IMR-90 (cell line): ENCODE measurements at places on chromosomes 5 and 9. TPM values are rescaled to one million over a fixed set of nuclear protein-coding genes. Genes with fewer than 3 reads are reported as not detected.
A peak's percentile ranks its signal among the peaks of the same experiment; 100 is the strongest.

GRCh38 chr9:4276856-4277255 is 23.0 kb downstream of the GLIS3 start:
- no peak for DNase-seq

DNA sequence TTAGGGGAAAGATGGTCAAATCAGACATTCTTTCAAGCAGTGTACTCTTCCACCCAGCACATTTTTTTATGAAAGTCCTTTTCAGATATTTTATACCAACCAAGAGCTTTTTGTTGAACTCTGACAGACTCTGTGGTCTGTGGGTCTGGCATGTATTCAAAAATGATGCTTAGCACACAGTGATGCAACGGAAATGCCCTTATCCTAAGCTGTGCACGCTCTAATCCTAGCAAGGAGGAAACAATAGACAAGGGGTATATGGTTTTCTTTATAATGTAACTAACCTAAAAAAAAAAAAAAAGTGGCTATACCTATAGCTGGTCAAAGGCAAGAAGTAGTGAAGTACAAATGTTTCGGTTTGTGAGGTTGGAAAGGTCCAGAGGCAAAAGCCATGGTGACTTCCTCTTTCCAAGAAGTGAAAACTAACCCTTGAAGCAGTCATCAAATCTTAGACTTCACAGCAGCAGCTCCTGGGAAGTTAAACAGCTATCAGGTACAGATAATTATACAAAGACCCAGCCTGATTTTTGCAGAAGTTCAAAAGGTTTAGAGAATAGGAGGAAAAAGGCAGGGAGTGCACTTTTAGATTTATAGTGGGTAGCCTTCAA is 82.5 kb downstream of the SEMA6A start:
- peak; percentile 89 for DNase-seq

DNA sequence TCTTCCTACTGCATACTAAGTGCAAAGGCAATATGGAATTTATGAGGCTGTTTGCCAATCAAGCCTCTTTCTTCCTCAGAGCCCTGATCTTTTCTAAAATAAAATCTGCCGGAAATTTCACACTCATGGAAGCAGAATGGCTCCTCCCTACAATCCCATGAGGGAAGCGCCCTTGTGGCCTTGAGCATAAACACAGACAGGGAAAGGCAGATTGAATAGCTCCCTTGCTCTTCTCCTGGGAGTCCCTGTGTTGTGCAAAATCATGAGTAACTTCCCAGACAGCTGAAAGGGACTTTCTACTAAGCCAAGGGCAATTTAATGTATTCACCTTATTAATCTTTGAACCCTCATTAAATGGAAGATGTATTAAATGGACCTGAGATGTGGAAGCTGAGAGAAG is 226.1 kb upstream of the PIK3R1 start:
- DNase-seq, result peak; percentile 50

DNA sequence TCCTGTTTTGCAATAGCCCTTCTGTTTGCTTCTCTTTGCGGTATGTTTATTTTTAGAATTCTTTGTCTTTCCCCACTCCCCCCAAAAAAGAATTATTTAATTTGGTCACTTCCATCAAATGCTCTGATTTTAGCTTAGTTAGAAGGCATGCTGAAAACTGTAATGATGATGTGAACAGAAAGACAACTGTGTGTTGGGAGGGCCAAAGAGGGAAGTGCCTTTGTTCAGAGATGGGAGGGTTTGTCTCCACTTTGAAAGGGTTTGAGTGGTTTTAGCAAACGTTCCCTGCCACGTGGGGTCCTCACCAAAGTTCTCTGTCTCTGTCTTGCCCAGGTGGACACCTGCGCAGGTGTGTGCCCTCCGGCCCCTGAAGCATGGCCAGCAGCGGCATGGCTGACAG is 41.9 kb downstream of the SYK start:
- no peak for DNase-seq

DNA sequence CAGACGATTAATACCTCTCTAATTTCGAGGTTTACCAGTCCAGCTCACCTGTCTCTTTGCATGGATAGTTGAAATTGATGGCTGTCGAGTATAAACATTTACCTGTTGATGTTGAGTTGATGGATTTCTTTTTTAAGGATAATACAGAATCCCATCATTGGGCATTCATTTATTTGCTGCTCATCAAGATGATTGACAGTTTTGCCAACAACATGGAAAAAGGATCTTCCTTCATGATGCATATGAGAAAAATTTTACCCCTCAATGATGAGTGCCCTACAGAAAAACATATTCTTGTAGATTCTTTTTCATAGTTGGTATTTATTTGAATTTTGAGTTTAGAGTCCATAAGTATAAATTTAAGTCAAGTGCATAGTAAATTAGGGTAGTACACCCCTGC is 59.2 kb downstream of the ZCCHC7 start:
- DNase-seq, result no peak

GRCh38 chr5:129063483-129064113 is 31.0 kb upstream of the ISOC1 start:
- DNase-seq, result no peak

DNA sequence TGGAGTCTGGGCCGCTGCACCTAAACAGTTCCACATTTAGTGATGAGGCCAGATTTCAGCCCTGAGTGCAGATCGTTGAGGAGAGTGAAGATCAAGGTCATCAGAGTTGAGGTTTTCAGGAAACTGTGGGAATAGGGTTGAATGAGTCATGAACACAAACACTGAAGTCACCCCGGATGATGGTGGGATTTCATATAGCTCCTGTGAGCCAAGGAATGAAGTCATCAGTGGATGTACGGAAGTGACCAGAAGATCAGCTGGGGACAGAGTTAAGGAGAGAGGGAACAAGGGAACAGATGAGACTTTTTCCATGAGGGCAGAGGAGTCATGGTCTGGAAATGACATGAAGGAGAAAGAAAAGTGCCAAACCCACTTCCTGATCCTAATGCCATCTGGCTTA is 36.5 kb downstream of the PALM2AKAP2 start:
- peak; percentile 100 for DNase-seq

GRCh38 chr5:59008816-59009473 is 426.1 kb downstream of the RAB3C start:
- no peak for DNase-seq

DNA sequence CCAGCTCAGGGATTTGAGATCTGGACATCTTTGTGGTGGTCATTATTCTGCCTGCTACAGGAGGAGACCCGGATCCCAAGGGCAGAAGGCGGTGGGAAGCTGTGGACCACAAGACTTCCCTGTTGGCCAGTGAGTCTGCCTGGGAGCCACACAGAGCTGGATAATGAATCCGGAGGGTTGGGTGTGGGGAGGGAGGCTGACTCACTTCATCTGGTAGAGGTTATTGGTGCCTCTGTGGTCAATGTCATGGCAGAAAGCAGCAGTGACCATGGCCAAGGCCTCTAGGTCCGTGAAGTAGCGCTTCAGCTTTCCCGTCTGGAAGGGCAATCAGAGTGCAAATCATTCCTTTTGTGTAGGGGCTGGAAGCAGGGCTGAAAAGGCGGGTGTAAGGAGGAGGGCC is 58.5 kb downstream of the PDE6A start:
- DNase-seq, result peak; percentile 21

TRIM23 gene
- total RNA-seq, result 28.9 and 33.1 TPM in 2 replicates

FBXO4 gene
- total RNA-seq, result 4.1 and 8.3 TPM in 2 replicates

QRFP gene
- not detected in 2 replicates for total RNA-seq

FCN1 gene
- not detected in 2 replicates for total RNA-seq

SUSD3 gene
- 0.28 and 0.54 TPM in 2 replicates for total RNA-seq

MAMDC2 gene
- total RNA-seq, result 5.0 and 5.6 TPM in 2 replicates
